ENCODE measurements at places on chromosomes 6 and 20.

DNA sequence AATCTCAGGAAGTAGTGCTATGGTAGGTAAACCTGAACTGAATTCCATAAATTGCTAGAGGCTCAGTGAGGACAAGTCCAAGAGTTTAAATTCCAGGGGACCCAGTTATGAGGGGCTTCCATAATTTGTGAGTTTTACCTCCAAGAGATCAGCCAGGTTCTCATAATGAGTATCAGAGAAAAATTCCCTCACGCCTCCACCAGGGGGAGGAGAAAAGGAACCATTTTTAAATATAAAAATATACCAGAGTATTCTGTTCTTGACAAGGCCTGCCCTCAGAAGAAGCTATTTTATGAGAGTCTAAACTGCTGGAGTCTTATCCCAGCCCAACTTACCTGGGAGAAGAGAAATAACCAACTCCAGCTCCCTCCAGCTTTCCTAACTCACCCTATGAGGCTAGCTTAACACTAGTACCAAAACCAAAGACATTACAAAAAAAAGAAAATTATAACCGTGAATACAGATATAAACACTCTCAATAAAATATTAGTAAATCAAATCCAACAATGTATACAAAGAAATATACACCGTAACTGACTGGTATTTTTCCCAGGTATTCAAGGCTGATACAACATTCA is 158.7 kb downstream of the TFAP2A start:
- peak; percentile 50 for DNase-seq

- DNase-seq, result no peak
These were observed 2.5 kb downstream of the GTF2H5 start for GRCh38 chr6:158170656-158171081.

- DNase-seq, result no peak
These were observed 172.9 kb downstream of the CARMIL1 start for GRCh38 chr6:25452031-25452430.

GRCh38 chr6:107132330-107132954 is 17.1 kb upstream of the BEND3 start:
- peak; percentile 41 for DNase-seq

DNA sequence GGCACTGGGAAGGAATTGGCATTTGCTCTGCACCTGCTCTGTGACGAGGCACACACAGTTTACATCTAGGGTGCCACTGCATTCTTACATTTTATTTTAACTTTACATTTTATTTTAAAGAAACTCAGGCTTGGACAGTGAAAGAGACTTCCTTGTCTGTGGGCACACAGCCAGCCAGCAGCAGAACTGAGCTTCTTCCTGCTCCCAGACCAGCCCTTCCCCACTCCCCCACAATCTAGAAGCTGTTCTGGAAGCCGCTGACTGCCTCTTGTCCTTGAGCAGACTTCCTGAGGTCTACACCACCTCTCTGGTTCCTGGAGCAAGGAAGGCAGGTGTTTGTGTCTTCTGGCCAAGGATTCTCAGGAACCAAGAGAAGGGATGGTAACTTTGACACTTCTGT is 27.9 kb upstream of the CD93 start:
- DNase-seq, result no peak

GRCh38 chr6:7802662-7803061 is 76.8 kb downstream of the BMP6 start:
- no peak for DNase-seq

DNA sequence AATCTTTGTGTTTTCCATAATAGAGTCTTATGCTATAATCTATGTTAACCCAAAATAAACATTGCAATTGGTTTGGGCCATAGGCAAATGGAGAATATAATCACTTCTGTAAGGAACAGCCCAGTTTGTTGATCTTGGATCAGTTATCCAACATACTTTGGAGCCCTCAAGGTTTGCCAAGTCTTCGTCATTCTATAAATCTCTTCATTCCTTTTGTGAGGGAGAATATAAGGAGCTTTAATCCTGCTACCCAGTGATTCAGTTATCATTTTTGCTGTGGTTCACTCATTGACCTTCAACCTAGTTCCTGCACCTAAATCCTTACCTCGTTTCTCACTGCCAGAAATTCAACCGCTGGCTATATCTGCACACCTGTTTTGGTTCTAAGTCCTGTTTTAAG is 500.3 kb upstream of the PTCHD4 start:
- DNase-seq, result no peak

- DNase-seq, result no peak
These were observed 350.0 kb downstream of the CD83 start for GRCh38 chr6:14467591-14467990.

DNA sequence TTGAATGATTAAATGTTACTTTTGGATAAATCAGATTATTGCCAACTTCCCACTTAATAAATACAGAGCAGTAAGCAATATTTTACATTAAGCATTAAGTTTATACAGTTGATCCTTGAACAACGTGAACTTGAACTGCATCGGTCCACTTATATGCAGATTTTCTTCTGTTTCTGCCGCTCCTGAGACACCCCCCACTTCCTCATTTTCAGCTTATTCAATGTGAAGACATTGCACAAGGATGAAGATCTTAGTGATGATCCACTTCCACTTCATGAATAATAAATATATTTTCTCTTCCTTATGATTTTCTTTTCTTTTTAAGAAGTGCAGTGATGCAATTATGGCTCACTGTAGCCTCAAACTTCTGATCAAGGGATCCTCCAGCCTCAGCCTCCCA is 167.2 kb downstream of the LINC00237 start:
- no peak for DNase-seq

GRCh38 chr20:18533491-18533890 is 25.8 kb downstream of the SEC23B start:
- no peak for DNase-seq

- no peak for DNase-seq
These were observed 130.5 kb downstream of the CRYBG1 start for GRCh38 chr6:106490974-106491373.

GRCh38 chr6:46221222-46221793 is 50.5 kb upstream of the ENPP5 start:
- peak; percentile 69 for DNase-seq

DNA sequence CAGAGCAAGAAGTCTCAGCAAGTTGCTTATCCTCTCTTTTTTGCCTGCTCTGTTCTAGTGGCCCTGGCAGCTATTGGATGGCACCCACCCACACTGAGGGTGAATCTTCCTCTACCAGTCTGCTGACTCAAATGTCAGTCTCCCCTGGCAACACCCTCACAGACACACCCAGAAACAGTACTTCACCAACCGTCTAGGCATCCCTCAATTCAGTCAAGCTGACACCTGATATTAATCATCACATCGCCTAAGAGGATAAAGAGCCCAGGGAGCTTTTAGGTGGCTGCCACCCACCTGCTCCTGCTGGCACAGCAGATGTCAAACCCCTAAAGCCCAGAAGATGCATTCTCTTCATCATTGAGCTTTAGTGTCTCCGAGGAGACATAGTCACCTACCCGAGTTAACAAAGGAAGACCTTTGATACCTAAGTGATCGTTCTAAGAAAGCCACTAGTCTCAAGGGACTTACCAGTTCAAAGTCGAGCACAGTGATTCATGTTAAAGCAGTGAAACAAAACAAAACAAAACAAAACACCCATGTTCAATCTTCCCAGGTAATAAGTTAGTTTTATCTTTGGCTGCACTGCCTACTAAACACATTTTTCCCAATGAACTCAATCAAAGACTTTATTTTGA is 97.7 kb upstream of the KCNQ5 start:
- no peak for DNase-seq

DNA sequence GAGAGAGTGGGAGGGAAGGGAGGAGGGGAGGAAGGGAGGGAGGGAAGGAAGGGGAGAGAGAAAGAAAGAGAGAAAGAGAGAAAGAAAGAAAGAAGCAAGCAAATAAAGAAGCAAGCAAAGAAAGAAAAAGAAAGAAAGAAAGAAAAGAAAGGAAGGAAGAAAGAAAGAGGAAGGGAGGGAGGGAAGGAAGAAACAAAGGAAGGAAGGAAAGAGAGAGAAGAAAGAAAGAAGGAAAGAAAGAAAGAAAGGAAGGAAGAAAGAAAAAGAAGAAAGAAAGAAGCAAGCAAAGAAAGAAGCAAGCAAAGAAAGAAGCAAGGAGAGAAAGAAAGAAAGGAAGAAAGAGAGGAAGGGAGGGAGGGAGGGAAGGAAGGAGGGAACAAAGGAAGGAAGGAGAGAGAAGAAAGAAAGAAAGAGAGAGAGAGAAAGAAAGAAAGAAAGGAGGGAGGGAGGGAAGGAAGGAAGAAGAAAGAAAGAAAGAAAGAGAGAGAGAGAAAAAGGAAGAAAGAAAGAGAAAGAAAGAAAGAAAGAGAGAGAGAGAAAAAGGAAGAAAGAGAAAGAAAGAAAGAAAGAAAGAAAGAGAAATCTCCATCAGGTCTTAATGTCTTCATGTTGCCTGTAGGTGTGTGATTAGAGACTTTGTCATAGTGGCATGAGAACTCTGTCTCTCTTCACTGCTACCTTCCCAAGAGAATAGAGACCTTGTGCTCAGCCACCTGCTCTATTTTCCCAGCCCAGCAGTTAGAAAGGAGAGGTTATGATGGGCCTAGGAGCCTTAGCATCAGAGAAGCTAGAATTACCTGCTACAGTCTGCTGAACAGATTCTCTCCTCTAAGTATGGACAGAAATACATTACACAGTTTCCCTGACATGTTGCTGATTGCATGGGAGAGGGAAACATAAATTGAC is 5.0 kb downstream of the SEMG1 start:
- no peak for DNase-seq

DNA sequence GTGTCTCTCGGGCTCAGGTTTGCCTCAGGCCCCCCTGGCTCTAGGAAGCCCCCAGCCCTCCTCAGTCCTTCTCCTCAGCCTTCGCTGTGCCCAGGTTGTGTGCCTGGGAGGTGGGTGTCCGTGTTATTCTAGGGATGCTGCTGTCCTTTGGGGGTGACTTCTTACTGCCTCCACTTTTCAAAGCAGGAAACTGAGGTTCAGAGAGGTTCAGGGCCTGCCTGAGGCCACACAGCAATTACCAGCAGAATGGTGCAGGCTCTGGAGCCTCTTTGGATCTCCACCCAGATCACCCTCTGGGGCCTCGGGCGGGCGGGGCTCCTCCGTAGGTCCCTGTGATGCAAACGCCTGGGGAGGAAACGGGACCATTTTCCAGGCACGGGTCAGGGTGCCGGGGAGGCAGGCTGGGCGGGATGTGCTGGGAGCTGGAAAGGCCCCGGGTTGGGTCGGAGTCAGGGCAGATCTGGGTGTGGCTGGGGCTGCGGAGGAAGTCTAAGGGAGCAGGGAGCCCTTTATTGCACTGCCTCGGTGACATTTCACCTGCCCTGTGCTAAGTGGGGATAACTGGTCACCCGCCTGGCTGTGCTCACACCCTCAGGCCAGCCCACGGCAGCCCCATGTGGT is 23.2 kb downstream of the GATA5 start:
- peak; percentile 28 for DNase-seq

DNA sequence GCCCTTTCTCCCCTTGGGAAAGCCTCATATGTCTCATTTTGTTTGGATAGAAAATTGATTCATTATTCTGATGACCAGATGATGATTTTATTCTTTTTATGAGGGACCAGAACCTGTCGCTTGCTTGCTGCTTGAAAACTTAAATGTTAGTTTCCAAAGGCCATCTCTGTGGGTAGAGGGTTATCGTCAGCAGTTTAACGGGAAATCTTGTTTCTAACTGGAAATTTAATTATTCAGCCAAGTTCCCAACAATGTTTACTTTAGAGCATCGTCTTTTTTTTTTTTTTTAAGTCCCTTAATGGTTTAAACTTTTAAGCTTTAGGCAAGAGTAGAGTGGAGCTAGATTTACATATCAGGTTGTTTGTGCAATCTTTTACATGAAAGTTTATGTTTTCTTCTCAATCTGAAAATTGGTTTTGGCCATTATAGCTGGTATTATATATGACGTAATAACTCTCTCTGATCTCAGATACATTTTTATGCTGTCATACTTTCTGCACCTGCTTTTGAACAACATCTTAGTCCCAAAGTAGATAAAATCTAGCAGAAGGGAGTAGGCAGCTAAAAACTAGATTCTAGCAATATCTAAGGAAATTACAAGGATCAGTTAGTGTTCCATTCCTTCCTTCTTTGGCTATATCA is 93.9 kb downstream of the FOXO3 start:
- DNase-seq, result no peak

- no peak for DNase-seq
These were observed 173.3 kb upstream of the TNFAIP3 start for GRCh38 chr6:137693711-137694110.

- no peak for DNase-seq
These were observed 47.8 kb upstream of the TRAF3IP2 start for GRCh38 chr6:111653434-111653833.

GRCh38 chr6:34243131-34243771 is 5.6 kb downstream of the SMIM29 start:
- no peak for DNase-seq

GRCh38 chr6:168218785-168219566 is 100.6 kb downstream of the DACT2 start:
- DNase-seq, result no peak

- no peak for DNase-seq
These were observed 215.4 kb downstream of the RFPL4B start for GRCh38 chr6:112562301-112563231.

GRCh38 chr6:96876886-96877545 is 20.7 kb downstream of the NDUFAF4 start:
- DNase-seq, result no peak

DNA sequence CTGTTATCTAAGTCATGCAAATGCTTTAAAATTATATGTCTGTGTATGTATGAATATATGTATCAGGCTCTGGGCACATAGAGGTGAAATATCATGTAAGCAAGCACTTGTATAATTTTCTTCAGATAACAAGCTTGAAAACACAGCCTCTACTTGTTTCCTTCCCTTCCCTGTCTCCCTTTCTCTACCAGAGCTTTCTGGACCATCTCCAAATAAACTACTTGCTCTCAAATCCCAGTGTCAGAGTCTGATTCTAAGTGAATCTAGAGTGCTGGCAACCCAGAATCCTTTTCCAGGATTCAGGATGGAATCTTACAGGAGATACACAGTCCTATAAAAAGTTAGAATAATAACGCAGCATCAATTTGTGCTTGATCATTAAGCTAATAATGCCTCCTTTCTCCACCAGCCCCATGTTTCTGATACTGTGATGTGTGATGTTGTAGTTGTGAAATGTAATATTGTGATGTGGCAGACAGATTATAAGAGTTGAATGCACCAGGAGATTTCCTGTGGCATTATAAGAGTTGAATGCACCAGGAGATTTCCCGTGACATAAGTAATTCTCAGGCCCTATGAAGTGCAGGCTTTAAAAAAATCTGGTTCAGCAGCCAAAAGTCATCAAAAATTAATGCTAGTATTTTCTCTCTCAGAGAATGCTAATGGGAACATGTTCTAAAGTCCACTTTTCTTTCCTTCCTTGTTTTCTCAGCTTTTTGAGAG is 89.6 kb downstream of the PCSK2 start:
- no peak for DNase-seq

GRCh38 chr6:169074526-169074925 is 179.1 kb downstream of the THBS2 start:
- no peak for DNase-seq

GRCh38 chr20:10218536-10219451 is at the start of gene SNAP25:
Gene SNAP25 (plus strand): TSS chr20:10218830. CDS start chr20:10275492, 56,662 bp downstream.
- no peak for DNase-seq

- DNase-seq, result peak; percentile 7
These were observed 216.3 kb upstream of the ECI2 start for GRCh38 chr6:4351520-4352321.

DNA sequence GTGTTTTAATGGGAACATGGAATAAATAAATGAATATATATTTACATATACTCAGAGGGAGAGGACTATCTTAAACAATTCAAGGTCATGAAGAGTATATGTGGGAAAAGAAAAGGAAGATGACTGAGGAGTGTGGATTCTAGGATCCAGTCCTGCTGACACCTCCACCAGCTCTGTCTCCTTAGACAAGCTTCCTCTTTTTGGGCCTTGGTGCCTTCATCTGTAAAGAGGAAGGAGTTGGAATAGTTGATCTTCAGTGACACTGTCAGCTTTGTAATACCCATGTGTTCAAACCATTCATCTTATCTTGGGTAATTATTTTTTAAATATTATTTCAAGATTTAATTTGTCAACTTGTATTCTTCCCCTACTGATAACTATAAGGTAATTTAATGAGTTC is 338.0 kb downstream of the ADGRB3 start:
- DNase-seq, result no peak

Data from HT-29 (cell line).